ENCODE measurements at places on chromosomes 16 and 17.

DNA sequence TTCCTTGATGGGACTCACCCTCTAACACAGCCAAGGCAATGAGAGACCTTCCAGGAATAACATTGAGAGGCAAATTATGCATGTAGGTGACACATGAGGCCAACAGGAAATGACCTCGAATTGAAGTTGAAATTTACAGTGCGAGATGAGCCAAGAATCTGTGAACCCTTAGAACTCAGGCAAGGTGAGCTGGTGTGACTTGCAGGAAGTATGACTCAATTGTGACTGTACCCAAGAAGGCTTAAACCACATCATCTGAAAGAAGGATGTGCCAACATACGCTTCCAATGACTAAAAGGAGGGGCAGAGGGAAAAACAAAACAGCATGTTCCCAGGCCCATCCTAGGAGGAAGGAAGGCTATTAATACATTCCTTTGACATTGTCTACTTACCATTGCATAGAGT, 44.8 kb downstream of the PITPNC1 start:
- DNase-seq, result peak; percentile 82

DNA sequence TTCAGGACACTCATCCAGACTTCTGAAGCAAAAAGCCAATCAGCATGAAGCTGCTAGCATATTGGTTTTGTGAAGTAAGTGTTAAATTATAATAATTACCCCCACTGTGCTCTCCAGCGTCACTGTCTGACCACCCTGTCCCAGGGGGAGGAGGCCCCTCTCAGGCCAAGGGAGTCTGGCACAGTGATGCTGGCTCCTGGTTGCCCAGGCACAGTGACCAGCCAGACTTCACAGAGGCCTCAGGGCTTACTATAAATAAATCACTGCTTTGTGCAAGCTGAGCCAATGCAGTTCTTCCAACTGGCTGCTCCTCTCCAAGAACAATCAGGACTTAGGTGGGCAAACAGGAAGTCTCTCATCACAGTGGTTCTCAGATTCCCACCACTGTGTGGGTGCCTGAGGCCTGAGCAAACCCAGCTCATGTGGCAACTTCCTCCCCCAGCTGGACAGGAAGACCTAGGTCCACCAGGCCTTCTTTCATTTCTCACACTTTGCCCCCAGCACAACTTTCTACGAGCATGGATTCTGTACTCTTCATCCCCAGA, 1.7 kb upstream of the DBNDD1 start:
- no peak for DNase-seq

GRCh38 chr17:83190601-83191387, 111.4 kb downstream of the METRNL start:
- DNase-seq, result no peak

DNA sequence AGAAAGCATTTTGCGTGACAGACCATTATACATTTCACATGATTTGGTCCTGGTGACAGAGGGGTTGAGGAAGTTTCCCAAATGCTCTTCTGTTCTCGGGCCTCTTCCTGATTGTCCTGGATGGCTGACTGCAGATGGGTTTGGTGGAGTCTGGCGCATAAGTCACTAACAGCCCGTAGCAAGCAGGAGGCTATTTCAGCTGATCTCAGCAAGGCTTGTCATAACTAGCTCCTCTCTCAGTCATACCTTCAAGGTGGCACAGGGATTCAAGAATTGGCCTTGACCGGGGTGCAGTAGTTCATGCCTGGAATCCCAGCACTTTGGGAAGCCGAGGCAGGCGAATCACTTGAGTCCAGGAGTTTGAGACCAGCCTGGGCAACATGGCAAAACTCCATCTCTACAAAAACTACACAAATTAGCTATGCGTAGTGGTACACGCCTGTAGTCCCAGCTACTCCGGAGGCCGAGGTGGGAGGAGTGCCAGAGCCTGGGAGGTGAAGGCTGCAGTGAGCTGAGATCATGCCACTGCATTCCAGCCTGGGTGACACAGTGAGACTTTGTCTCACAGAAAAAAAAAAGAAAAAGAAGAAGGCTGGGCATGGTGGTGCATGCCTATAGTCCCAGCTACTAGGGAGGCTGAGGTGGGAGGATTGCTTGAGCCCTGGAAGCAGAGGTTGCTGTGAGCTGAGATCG, 68.9 kb upstream of the HAS3 start:
- no peak for DNase-seq

GRCh38 chr17:80731323-80731722, 186.7 kb downstream of the RPTOR start:
- no peak for DNase-seq

DNA sequence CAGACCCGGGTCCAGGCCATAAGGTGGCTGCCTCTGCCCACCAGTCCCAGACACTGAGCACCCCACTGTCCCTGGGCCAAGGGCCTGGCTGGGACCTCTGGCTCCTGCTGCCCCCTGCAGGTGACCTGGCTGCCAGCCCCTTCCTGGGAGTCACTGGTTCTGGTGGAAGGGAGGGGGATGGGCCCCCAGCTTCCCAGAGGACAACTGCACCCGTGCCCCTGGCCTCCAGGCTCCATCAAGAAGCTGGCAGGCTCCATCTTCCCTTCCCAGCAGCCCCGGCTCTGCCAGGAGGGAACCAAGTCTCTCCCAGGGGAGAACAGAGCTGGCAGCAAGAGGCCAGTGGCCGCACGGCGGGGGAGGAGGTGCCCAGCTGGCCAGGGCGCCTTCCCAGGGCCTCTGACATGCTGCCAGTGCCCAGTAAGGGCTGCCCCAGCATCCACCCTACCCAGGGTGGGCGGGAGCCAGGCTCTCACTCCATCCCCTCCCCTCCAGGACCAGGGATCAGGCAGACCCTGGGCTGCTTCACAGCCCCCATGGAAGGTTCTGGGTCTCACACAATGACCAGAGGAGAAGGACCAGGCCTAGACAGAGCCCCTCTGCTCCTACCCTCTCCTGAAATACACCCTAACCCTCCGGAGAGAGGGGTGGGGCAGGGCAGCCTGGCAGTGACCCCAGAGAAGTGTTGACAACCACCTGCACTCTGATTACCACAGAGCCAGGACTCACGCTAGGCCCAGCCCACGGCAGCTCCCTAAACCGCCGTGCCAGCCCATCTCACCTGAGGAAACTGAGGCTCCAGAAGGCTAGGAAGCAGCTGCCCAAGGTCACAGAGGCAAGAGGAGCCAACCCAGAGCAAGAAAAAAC, 3.6 kb downstream of the CLUH start:
- DNase-seq, result no peak

GRCh38 chr17:82349287-82349701, 9.8 kb upstream of the TEX19 start:
- peak; percentile 54 for DNase-seq

DNA sequence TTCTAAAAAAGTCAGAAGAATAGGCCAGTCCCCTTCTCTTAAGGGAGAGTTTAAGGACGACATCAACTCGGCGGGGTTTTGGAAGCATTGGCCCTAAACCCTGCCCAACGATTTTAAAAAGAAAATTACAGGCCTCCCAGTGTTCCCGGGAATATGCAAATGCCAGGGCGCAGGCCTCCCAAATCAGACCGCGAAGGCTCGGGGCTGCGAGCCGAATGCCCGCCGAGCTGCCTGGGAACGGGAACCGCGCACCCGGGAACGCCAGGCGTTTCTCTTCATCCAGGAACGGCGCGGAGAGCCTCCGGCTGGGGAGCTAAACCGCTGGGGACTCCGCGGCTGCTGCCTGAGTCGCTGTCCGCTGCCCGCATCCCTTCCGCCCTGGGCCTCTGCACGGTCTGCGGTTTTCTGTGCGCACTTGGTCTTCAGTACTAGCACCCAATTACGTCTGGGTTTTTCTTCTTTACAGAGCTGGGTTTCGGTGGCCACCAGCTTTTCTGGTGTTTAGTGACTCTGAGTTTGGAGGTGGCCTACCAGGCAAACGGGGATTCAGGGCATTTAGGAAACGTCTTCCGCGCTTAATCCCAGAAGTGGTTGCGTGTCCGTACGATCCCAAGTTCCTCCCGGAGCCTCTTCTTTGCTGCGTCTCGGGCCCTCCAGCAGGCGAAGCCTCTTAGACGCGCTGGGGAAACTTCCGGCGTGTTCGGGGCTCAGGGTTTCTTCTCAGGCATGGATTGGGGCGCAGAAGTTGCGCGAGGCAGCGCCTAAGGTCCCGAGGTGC, 5.7 kb downstream of the IRX5 start:
- DNase-seq, result no peak

- no peak for DNase-seq
Observed at GRCh38 chr16:17245776-17246175, 225.0 kb downstream of the XYLT1 start.

GRCh38 chr17:73976147-73976546, 227.3 kb upstream of the RPL38 start:
- DNase-seq, result no peak

- peak; percentile 11 for DNase-seq
Observed at GRCh38 chr16:2223942-2224486, 623 bp downstream of the E4F1 start.

DNA sequence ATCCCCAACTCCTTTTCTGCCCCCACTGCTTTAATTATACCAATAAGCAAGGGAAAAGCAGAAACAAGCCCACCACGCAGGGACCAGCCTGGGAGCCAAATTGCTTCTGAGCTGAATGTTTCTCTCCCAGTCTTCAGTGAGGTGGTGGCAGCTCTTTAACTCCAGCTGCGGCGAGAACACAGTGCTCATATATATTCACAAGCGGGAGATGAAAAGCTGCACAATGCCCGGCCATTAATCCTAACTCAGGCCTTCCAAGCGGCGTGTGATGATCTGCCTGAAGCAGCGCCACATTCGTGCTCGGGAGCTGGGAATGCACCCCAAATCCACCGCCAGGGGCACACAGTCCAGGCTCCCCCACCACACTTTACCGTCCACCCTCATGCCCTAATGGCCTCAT, 203.7 kb upstream of the SDK2 start:
- DNase-seq, result no peak

DNA sequence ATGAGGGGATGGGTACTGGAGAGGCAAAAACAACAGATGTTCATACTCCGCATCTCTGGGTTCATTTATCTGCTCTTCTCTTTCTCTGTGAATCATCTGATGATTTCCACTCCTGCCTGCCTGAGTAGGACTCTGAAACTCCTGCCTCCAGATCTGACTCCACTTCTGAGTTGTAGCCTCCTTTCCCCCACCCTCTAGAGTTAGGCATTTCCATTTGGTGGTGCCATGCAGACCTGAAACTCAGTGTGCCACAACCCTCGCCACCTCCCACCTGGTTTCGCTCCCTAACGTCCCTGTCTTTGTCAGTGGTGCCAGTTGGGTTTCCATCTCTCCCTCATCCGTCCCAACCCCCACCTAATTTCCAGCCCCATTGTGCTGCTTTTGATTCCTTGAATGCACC, 126.2 kb downstream of the PRKCB start:
- DNase-seq, result no peak

- no peak for DNase-seq
Observed at GRCh38 chr17:40107522-40108174, 7.3 kb upstream of the NR1D1 start.

DNA sequence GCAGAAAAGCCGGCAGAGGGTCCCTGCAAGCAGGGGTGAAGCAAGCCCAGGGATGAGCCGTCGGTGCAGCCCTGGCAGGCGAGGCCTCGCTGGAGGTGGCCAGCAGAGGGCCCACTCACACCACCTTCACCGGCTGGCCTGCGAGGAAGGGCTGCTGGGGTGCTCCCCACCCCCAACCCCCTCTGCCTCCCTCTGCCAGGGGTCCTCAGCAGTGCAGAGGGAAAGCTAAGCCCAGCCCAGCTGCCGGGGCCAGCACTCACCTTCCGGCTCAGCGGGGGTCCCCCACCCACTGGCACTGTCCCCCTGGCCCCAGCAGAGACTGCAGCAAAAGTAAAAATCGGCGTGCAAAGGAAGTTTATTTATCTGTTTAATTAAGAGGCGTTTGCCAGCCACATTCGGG, 113.4 kb downstream of the ENGASE start:
- DNase-seq, result no peak

- no peak for DNase-seq
Observed at GRCh38 chr16:56019274-56019673, 144.1 kb upstream of the CES5A start.

DNA sequence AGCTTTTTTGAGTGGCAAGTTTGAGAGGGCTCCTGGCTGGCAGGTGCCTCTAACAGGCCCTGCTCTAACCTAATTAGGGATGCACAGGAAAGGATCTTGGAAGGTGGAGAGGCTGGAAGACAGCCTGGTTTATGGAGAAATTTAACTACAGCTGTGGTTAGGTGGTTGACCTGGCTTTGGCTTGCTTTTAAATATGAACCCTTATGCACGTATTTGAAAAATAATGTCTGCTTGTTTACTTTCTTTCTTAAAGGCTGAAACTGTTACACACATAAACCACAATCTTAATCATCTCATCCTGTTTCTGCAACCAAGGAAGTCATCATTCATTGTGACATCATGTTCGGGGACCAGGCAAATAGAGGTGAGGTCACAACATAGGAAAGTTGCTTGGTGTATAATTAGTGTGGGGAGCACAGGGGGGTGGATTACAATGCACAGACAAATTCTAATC, 23.1 kb upstream of the DHRS13 start:
- peak; percentile 71 for DNase-seq

DNA sequence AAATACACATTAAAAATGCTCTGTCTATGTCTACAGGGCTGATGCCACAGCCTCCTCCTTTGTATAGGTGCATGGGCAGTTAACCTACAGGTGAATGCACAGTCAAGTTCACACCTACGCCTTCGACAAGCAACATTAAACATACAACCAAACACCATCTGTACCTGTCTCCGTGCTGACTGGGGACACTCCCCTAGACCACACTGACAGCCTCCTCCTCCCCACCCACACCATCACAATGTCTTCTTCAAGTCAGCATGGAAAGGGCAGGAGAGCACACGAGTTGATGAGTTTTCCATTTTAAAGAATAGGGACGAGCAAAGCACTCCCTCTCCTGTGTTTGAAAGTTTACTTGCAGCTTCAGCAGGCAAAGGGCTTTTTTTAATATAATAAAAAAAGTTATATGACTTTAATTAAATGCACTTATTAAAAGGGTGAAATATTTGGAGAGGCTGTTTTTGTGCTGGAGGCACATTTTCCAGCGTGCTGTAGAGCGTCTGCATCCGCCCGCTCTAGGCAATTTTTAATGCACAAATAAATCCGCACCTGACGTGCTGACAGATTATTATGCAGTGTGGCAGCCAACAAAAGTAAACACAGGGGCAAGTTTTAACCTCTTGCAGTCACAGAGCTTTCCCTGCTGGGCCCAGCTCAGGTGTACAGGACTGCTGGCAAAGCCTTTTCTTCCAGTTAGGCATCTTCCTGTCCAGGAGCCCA, 367.9 kb downstream of the SOX9 start:
- no peak for DNase-seq
